NCI-H2081 treated with DMSO at 0.1 percent for 48 hours (cell line): ENCODE measurements at places on chromosomes 2 and 18.

DNA sequence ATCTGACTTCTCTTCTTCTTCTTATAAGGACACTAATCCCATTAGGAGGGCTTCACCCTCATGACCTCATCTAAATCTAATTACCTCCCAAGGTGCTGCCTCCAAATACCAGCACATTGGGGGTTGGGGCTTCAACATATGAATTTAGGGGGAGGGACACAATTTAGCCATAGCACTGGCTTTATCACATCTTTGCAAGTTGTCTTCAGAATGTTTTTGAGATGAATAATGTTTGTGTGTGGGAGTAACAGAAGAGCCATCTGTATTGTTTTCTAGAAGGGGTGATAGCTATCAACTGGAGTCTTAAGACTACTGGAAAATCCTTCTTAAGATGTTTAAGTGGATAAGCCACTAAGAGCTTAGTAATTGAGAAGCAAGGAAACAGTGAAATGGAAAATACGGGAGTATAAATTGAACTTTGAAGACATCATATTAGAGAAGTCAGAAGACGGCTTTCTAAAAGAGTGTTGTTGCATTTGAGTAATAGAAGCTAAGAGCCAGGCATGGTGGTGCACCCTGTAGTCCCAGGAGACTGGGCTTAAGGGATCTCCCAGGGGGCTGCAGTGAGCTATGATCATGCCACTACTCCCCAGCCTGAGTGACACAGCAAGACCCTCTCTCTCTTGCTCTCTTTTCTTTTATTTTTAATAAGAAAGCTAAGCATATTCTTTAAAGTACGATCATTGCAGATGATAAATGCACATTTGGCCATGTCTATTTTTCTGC lies 32.6 kb upstream of the B3GNT2 start:
- no peak for DNase-seq

DNA sequence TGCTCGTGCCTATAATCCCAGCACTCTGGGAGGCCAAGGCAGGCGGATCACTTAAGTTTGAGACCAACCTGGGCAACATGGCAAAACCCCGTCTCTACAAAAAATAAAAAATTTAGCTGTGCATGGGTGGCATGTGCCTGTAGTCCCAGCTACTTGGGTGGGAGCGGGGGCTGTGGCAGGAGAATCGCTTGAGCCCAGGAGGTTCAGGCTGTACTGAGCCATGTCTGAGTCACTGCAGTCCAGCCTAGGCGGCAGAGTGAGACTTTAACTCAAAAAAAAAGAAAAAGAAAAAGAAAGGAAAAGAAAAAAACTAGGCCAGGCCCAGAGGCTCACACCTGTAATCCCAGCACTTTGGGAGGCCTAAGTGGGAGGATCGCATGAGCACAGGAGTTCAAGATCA lies 30.8 kb downstream of the TWSG1 start:
- no peak for DNase-seq

DNA sequence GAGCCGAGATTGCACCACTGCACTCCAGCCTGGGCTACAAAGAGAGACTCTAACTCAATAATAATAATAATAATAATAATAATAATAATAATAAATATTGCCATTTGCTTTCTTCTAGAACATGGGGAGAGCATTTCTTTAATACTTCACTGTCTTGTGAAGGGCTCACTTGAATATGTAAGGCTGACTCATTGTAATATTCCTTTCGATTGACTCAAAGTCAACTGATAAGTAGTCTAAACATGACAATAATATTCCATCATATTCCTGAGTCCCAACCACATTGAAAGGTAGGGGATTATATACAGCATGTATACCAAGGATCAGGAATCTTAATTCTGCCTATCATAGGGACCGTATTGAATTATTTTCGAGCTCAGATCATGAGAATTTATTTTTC lies 949.2 kb downstream of the DSC3 start:
- DNase-seq, result no peak

DNA sequence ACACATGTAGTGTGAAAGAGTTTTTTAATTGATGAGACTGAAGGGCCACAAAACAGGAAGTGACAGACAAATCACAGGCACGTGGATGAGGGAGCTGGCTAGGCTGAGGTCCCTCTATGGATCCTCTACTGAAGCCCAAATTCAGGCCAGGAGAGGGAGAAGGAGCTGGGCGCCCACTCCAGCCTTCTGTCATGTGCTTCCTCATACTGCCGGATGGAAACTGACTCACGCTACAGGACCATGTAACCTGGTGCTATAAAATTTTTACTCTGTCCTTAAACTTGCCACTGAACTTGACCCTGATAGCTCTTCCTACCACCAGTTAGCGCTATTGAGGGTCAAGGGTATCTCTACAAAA lies 31.3 kb downstream of the PSTPIP2 start:
- DNase-seq, result no peak

DNA sequence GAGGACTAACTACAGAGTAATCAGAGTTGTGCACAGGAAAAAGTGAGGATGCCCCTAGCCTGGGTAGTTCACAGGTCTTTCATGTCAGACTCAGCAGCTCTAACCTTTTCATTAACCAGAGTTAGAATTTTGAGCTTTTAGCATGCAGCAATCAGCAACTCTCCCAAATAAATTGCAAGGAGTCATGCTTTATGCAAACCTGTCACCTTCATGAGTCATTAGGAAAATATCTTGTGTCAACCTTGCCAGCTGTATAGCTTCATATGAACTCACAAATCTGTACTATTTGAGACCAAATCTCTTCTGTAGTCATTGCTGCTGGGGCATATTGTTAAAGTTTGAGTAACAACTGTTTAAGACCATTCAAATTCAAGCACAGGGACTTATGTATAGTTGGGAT lies 382.3 kb upstream of the NT5C1B start:
- no peak for DNase-seq

DNA sequence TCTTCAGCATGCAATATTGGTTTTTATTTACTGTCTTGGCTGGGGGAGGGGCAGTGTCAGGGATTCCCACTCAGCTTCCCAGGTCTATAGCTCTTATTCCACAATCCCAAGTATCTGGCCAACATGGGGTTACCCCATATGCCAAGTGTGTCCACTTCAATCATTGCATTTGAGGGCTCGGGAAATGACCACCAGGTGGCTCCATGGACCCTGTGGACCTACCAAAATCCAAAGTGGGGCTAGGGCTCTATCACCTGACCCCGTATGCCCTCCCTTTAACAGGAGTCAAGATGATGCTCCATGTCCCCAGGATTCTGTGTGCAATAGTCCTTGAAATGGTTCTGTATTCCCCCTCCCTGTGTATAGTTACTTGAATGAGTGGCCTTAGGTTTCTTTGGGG lies 12.1 kb upstream of the TRAF3IP1 start:
- DNase-seq, result no peak

DNA sequence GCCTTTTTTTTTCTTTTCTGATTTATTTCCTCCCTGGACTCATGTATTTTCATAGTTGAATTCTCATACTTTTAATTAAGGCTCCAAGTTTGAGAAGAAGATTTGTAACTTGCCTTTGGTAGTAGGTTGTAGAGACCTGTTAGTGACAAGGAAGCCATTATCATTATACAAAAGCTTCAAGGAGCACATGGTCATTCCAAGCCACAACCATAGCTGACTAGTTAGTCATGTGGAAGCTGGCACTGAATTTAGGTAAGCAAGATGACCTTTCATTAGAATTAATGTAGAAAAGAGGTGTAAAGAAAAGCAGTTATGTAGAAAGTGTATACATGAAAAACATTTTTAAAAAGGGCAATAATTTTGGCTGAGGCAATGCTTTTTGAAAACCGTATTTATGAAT lies 89.7 kb downstream of the LRP1B start:
- no peak for DNase-seq

DNA sequence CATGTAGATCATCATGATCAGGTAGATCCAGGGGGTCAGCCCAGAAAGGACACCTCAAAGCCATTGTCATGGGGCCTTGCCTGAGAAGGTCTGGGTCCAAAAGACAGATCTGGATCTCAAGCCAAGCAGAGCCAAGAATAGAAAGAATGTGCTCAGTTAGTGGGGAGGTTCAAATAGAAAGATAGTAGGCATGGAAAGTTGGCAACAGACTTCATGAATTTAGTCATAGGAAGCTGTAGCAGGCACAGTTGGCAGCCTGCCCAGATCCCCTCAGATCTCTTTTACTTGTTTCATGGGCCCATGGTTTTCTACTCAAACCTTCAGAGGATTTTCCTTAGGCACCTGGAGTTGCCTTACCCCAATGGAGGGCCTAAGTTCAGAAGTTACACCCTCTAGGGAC lies 767.0 kb downstream of the SLC4A3 start:
- DNase-seq, result no peak

GRCh38 chr2:240913810-240914644 lies 7.9 kb downstream of the CROCC2 start:
- no peak for DNase-seq

DNA sequence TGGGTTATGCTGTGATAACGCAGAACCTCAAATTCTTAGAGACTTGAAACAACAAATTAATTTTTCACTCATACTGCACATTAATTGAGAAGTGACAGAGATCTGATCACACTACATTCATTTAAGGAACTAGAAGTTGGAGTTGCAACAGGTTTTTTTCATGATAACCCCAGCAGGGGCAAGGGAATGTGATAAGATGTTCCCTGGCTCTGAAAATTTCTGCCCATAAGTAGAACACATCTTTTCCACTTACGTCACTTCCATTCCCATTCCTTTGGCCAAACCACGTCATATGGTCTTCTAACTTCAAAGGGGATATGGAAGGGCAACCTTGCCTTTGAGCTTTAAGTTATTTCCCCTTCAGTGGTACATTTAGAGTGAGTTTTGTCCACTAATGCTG lies 29.7 kb upstream of the PSME4 start:
- no peak for DNase-seq

DNA sequence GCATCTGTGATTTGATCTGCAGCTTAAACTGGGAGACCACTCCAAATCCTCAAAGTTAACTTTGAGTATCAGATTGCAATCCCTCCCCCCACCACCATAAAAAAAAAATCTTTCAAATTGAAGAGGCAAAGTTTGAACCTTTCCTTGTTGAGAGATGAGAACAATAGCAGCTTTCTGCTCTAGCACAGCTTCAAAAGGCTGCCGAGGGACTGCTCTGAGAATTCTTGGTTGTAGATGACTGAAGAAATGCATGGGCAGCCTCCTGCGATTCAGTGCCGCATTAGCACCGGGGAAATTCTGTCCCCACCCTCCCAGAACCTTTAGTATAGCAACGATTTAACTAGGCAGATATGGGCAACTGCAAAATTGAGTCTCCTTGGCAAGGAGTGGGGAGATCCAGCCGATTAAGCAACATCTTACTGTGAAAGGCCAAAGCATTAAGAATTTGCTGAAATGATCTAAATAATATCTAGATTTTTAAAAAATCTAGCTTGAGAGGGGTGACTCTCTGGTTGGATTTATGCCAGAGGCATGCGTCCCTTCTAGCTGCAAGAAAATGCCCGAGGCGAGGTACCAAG lies 3.9 kb upstream of the SP5 start:
- DNase-seq, result no peak

GRCh38 chr2:328761-329160 lies 40.9 kb upstream of the ALKAL2 start:
- peak; percentile 58 for DNase-seq

DNA sequence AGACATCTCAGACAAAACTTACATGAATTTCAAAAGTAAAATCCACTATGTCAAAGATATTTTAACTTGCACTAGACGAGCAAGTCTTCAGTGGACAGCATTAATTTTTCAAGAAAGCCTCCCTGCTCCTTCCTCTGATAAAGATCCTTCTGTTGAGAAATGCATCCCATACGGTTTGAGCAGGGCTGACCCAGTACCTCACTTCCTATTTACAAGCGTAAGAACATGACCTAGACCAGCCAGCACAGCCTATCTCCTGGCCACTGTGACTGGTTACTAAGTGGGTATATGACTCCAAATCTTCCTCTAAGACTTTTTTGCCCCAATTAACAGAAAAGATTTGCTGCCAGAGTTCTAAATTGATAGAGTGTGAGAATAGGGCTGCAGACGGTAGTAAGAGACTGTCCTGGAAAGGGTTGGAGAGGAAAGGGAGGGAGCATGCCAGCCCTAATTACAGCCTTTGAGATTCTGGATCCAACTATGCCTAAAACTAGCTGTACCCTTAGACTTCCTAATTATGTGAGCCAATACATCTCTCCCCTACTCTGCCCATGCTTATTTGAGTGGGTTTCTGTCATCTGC lies 108.4 kb downstream of the PRELID3A start:
- DNase-seq, result no peak

DNA sequence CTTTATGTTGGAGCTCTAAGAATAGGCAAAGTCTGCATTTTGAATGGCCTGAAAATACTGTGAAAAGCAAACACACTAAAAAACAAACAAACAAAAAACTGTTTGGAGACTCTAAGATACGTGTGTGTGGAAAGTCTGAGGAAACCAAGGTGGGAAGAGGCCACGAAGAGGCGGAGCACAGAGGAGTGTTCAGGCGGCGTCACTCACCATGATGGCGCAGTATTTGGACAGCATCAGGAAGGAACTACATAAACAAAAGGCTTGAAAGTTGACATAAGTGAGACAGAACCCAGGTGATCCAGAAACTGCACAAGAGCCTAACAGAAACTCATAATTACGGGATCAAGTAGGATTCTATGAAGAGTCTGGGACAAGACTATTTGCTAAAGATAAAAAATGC lies 50.8 kb upstream of the SOS1 start:
- no peak for DNase-seq

- DNase-seq, result no peak
Observed at GRCh38 chr2:217551252-217551899, 451.4 kb downstream of the TNS1 start.

GRCh38 chr2:42876326-42876751 lies 84.0 kb upstream of the HAAO start:
- DNase-seq, result no peak

DNA sequence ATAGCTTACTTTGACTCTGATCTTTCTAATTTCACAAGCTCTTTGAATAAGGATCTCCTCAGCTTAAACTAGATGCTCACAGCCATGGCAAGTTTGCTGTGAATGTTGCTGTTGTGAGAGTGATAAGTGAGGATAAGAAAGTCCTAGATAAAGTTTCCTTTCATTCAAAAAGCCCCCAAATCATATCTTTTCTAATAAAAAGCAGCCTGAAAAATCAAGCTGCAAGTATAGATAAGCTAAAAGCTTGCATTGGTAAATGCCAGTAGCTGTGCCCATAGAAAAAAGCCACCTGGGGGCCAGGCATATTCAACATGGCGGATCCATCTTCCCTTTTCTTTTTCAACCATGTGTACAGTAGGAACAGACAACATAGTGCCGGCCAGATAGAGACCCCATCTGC lies 4.3 kb downstream of the NLRC4 start:
- no peak for DNase-seq
